ENCODE measurements at places on chromosomes 5 and 9. TPM values are rescaled to one million over a fixed set of nuclear protein-coding genes. Genes with fewer than 3 reads are reported as not detected.

DNA sequence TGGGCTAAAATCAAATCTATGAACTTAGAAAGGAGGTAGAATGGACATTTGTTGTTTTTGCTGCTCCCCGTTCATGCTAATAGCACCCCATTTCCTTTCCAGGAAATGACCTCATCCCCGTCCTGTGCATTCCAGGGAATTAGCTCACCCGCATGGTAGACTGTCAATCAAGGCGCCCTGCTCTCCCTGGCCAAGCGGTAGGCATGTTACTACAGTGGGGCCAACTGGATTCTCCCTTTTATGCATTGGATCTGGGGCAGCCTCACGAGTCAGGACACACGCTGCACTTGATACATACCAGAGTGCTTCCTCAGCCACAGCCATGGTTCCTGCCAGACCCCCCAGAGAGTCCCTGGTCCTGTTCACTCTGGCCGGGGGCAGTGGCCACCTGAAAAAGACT, 111.0 kb upstream of the PTCH1 start:
- H3K27me3 ChIP-seq = peaks cover 12% of the 10 kb centered on the region
- no peak overlapping the region for H3K4me3 ChIP-seq
- no peak overlapping the region for H3K27ac ChIP-seq
- H3K4me1 ChIP-seq = no peaks in the 10 kb centered on the region

Gene PRR7
- total RNA-seq = 2.6 TPM

DNA sequence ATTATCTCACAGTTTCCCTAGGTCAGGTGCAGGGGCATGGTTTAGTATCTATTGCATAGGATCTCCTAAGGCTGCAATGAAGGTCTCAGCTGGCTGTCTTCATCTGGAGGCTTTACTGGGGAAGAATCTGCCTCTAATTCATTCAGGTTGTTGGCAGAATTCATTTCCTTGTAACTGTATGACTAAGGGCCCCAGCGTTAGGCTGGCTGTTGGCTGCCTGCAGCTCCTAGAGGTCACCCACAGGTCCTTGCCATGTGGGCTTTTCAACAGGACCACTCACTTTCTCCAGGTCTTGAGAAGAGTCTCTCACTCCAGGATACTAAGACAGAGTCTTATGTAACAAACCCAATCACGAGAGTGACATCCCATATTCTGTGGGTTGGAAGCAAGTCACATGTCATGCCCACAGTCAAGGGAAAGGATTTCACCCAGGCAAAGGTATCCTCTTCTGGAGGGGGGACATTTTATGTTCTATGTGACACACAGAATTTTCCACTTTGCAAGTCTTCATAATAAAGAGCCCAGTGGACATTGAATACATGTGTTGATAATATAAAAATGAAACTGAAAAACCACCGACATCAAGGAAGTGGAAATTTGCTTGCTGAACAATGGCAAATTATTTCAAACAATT, 38.2 kb downstream of the HMHB1 start:
- H3K4me1 ChIP-seq = no peaks in the 10 kb centered on the region
- no peaks in the 10 kb centered on the region for H3K27me3 ChIP-seq
- no peak for DNase-seq
- H3K4me3 ChIP-seq = no peak overlapping the region

GRCh38 chr5:109868737-109869136, 179.0 kb downstream of the MAN2A1 start:
- no peak for DNase-seq
- H3K27ac ChIP-seq = no peak overlapping the region
- no peaks in the 10 kb centered on the region for H3K27me3 ChIP-seq
- peaks cover 11% of the 10 kb centered on the region for H3K36me3 ChIP-seq
- no peaks in the 10 kb centered on the region for H3K4me1 ChIP-seq

GRCh38 chr5:607541-608428, 4.4 kb upstream of the CEP72 start:
- no peak for DNase-seq
- H3K4me1 ChIP-seq = no peaks in the 10 kb centered on the region
- H3K27ac ChIP-seq = no peak overlapping the region
- H3K36me3 ChIP-seq = no peaks in the 10 kb centered on the region
- no peak overlapping the region for H3K4me3 ChIP-seq
- H3K27me3 ChIP-seq = peaks cover 25% of the 10 kb centered on the region

DNA sequence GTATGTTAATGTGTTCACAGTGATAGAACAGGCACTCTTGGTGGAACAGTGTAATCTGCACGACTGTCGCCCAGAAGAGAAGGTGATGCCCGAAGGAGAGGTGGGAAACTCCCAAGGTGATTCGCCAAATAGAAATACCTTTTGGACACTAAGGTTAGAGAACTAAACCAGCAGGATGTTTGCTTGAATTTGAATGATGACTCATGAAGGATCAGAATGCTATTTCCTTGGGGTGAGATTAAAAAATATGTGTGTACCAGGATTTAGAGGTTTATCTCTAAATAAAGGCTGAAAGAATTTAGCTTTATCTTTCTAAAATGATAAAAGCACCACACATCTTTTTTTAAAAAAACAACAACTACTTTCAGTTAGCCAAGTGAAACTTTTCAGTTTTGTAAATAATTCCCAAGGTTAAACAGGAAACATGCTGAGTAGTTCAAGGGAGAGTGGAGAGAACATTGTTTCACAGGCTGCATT, 297.4 kb upstream of the TAS2R1 start:
- no peak overlapping the region for H3K27ac ChIP-seq
- H3K4me3 ChIP-seq = no peak overlapping the region
- no peaks in the 10 kb centered on the region for H3K27me3 ChIP-seq
- no peaks in the 10 kb centered on the region for H3K36me3 ChIP-seq
- no peaks in the 10 kb centered on the region for H3K4me1 ChIP-seq
- no peak for DNase-seq

- H3K4me3 ChIP-seq = no peak overlapping the region
- H3K27ac ChIP-seq = no peak overlapping the region
- DNase-seq = no peak
- H3K27me3 ChIP-seq = no peaks in the 10 kb centered on the region
Observed at GRCh38 chr9:120399940-120400339, 180.0 kb downstream of the CDK5RAP2 start.

DNA sequence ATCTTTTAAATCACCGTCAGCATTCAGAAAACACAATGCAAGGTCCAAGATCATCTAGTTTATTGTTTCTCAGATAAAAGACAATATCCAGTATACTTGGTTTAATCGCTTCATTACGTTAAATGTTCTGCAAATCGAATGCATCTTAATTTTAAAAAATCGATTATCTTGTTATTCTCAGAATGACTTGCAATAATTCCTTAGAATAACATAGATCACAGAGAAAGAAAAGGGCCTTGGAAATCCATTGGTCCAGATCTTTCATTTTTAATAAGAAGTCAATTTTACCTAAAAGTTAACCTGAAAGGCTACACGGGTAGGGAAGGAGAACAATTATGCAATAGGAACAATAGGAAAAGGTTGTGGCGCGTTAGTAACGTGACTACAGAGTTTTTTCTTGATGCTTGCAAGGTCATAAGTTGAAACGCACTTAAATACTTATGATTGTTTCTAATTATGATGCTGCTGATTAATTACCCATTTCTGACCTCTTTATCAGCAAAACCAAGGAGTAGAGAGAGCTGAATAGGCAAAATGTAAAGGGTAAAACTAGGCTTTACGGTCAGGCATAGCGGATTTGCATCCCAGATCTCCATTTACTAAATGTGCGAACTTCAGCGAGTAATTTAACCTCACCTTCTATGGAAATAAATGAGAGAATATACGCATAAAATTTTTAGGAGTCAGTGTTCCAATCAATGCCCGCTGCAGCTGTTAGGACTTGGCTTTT, 769 bp upstream of the LYRM7 start:
- peak overlapping the region; percentile 84 for H3K4me3 ChIP-seq
- peaks cover 10% of the 10 kb centered on the region for H3K4me1 ChIP-seq
- peak overlapping the region; percentile 85 for H3K27ac ChIP-seq
- DNase-seq = no peak

Gene DNAJC25
- 3.6 TPM for total RNA-seq

DNA sequence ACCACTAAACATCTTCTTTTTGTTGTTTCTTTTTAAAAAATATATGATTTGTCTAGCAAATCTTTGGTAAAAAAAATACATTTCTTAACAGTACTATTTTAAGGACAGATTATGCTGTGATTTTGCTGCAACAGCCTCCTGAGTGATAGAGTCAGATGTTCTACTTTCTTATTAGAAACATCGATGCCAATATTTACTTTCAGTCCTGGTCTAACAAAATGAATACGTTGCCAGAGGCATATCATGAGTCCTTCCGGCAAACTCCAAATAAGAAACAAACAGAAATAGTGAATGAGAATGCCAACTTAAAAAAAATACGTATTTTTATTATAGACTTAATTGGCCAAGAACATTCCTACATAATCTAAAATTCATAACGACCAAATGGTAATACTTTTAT, 371.5 kb downstream of the ADGRV1 start:
- H3K27ac ChIP-seq = no peak overlapping the region
- no peak overlapping the region for H3K4me3 ChIP-seq
- no peaks in the 10 kb centered on the region for H3K36me3 ChIP-seq
- no peak for DNase-seq
- H3K27me3 ChIP-seq = no peaks in the 10 kb centered on the region

- DNase-seq = no peak
- H3K36me3 ChIP-seq = no peaks in the 10 kb centered on the region
- no peak overlapping the region for H3K4me3 ChIP-seq
- no peak overlapping the region for H3K27ac ChIP-seq
Observed at GRCh38 chr5:85140471-85140870, 755.8 kb upstream of the EDIL3 start.

Gene LHX3
- not detected for total RNA-seq

DNA sequence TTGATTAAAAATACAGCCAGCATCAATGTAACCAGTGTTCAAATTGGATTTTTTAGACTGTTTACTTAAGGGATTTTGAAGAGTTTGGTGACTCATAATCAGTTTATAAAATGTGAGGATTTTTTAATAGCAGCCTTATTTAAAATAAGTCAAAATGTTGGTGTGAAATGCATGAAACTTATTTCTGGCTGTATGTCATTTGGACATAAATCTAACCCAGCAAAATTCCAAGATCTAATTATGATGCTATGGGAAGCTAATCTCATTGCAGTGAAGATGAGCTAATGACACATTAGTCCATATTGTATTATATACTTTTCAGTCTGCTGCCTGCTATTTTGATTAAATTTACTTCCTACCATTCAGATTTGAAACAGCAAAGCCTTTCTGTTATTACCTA, 140.3 kb downstream of the AOPEP start:
- H3K4me1 ChIP-seq = peaks cover 78% of the 10 kb centered on the region
- peak overlapping the region; percentile 32 for H3K4me3 ChIP-seq
- DNase-seq = no peak
- H3K36me3 ChIP-seq = no peaks in the 10 kb centered on the region

DNA sequence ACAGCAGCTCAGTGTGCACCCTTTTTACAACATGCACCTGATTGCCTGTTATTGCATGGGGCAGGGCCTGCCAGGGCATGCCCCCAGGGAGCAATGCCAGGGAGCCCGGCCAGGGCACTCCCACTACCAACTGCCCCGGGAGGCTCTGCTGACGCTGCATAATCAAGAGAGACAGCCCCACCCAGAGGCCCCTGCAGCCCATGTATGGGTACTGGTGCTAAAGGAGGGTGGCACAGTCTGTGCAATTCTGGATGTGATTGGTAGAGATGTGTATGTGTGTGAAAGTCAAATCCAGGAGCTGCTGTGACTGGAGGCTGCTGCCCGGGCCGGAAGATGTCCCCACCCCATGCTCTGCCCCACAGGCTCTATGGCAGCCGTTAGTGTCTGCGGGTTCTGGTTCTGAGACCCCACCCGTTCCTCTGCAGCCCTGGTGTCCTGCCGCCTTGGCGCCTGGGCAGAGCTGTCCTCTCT, 3.9 kb upstream of the NEURL1B start:
- H3K4me1 ChIP-seq = peaks cover 10% of the 10 kb centered on the region
- H3K4me3 ChIP-seq = no peak overlapping the region
- no peak overlapping the region for H3K27ac ChIP-seq
- DNase-seq = no peak
- H3K27me3 ChIP-seq = no peaks in the 10 kb centered on the region
- H3K36me3 ChIP-seq = no peaks in the 10 kb centered on the region

DNA sequence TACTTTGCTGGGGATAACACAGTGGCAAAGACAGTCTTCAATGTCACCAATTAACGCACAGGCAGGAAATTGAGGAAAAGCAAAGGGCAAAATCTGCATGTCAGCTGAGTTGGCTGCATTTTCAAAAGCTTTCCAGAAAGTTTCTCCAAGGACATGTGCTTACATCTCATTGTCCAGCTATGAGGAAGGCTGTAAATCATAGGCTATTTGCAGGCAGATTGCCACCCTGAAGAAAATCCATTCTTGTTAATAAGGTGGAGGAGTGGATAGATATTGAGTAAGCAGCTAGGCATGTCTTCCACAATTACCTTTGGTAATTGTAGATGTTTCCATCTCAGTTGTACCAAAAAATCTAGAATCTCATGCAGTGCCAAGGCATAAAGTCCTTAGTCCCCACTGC, 278.0 kb upstream of the NUDT12 start:
- H3K27me3 ChIP-seq = no peaks in the 10 kb centered on the region
- no peaks in the 10 kb centered on the region for H3K4me1 ChIP-seq
- no peak for DNase-seq
- H3K27ac ChIP-seq = no peak overlapping the region
- no peak overlapping the region for H3K4me3 ChIP-seq

GRCh38 chr9:113620377-113621161, 157.0 kb downstream of the RGS3 start:
- H3K27ac ChIP-seq = peak overlapping the region; percentile 79
- peaks cover 37% of the 10 kb centered on the region for H3K4me1 ChIP-seq
- H3K4me3 ChIP-seq = peak overlapping the region; percentile 12
- DNase-seq = peak; percentile 74
- no peaks in the 10 kb centered on the region for H3K27me3 ChIP-seq

DNA sequence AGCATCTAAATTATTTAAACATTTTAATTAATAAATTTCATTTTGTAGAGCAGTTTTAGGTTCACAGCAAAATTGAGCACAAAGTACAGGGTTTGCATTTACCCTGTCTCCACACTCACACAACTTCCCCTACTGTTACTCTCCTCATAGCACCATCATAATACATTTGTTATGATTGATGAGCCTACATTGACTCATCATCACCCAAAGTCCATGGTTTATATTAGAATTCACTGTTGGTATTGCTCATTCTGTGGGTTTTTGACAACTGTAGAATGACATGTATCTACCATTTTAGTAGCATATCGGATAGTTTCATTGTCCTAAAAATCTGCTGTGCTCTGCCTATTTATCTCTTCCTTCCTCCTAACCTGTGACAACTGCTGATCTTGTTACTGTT, 411.1 kb upstream of the MPDZ start:
- no peak overlapping the region for H3K4me3 ChIP-seq
- H3K4me1 ChIP-seq = peaks cover 32% of the 10 kb centered on the region
- H3K36me3 ChIP-seq = no peaks in the 10 kb centered on the region

All from psoas muscle (tissue), 8 donors.